Activated naive CD4-positive, alpha-beta T cell treated with anti-CD3 and anti-CD28 coated beads, Interleukin-2, amount 50 U/mL, for 72 hours (primary cell): ENCODE measurements at places on chromosomes 12 and 14.

DNA sequence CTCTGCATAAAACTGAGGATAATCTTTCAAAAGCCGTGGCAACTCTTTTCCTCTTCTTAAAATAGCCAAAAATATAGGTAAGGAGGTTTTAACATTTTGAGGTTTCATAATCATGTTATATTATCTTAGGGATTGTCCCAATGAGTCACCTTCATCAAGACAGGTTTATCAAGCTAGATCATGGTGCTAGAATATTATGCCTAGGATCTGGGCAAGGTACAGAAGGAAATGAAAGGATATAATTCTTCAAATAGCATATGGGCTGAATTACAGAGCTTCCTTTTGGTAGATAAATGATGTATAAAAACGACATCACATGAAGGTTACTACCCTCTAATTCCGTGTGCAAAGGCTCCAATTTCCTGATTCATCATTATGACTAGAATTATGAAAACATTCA, 28.6 kb upstream of the TBC1D15 start:
- no peak for DNase-seq

DNA sequence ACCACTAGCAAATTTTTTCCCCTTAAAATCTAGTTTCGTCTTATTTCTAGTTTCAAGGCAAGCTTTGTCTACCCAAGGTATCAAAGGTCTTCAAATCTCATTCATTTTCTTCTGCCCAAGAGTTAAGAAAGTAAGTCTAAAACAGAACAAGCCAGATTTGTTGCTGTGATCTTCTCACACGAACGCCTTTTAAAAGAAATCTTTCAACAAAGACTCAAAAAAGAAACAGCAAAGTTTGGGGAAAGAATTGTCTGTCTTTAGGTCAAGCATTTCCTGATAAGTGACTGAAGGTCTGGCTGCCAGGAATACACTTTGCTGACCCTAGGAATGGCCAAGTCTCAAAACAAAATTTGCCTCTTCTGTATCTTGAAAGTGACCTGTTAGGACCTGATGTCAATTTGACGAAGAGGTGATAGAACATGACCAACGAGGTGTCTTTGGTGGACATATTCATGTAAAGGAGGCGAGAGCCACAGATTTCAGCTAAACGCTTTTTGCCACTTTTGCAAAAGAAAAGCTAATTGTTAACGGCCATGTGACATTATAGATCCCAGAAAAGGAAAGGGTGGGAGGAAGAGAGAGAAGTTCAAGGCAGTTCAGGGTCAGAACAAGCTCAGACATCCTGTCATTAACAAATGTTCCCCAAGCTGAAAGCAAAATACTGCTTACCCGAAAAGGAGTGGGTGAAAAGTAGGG, 1.7 kb downstream of the CDK17 start:
- DNase-seq, result no peak

DNA sequence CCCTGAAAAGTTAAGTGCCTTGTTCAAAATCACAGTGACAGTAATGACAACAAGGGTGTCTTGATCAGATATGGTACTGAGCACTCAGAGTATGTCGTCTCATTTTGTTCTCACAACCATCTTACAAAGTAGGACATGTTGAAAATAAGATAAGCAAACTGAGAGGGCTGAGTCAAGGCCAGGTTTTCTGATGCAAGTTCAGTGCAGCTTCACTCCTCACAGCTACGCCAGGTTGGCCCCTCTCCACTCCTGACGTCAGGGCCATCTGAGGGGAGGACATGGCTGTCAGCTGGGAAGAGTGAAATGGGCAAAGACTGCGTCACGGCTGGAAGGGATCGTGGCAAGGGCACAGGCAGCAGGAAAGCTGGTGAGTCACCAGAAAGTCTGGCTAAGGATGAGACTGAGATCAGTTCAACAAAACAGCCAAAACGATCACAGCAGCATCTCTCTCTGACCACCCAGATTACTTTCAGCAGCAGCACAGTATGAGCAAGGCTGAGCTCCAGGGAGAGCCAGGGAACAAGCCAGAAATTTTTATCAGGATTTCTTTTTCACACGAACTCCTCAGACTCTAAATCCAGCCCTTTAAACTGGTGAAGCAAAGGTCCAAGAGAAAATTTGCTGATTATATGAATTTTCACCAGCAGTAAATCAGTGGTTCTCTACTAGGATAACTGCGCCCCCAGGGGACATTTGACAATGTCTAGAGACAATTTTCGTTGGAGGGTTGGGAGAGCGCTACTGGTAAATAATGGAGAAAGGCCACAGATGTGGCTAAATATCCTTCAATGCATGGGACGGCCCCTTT, 297.9 kb upstream of the AMIGO2 start:
- DNase-seq, result no peak

DNA sequence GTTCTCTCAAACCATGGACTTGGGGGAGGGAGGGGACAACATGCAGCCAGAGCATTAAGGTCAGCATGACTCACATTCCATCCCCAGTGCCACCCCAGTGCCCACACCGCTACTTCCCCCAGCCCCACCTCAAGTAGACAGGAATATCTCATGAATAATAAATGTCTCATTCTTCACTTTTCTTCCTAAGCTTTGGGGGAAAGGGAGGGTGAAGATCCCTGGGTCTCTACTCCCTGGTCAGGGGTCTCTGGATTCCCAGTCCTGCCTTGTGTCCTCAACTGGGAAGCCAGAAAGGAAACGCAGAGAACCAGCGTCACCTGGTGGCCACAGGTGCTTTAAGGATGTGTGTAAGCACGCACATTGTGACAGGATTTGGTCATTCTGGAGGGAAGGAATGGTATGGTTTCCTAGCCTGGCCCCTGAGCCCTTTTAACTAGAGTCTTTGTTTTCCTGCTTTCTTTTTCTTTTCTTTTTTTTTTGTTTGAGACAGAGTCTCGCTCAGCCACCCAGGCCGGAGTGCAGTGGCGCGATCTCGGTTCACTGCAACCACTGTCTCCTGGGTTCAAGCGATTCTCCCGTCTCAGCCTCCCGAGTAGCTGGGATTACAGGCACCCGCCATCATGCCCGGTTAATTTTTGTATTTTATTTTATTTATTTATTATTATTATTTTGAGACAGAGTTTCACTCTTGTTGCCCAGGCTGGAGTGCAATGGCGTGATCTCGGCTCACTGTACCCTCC, 3.4 kb downstream of the GPR84 start:
- peak; percentile 63 for DNase-seq

GRCh38 chr12:121804417-121805111, 755 bp downstream of the SETD1B start:
- no peak for DNase-seq

GRCh38 chr12:87676731-87677130, 352.5 kb downstream of the C12orf50 start:
- DNase-seq, result no peak

- peak; percentile 92 for DNase-seq
Observed at GRCh38 chr14:105065280-105066228, at the start of gene GPR132. Gene GPR132, minus strand, starts transcription at chr14:105065430. Its CDS starts 10,010 bp downstream, at chr14:105055420.

DNA sequence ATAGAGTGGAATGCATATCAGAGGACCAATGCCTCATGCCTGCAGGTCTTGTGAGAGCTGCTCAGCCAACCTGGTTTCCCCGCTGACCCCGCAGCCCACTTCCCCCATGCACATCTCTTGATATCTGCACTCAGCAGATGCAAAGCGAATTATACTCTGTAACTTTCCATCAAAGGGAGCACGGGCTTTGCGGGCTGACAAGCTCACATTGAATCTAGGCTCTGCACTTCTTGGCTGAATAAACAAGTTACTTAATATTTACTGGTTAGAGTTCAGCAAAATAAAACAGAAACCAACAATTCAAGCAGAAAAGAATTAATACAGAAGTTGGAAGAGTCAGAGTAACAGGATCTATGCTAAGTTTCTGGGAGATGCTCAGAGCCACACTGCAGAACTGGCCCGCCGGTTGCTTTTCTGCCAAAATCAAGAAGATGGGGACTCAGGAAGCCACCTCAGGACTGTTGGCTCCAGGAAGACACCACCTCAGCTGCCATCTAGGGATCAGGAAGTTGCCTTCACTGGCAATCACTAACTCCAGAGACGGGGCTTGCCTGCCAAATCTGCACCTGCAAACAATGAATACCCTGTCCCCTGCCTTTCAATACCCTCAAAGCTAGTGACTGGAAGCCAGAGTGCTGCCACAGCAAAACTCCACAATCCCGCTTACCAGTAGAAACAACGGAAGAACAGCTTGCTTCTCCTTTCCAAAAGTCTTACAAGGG, 46.5 kb downstream of the NR1H4 start:
- no peak for DNase-seq

- DNase-seq, result no peak
Observed at GRCh38 chr14:59244581-59244980, 56.1 kb downstream of the DAAM1 start.

GRCh38 chr12:18703321-18703720, 34.5 kb downstream of the PLCZ1 start:
- DNase-seq, result no peak

DNA sequence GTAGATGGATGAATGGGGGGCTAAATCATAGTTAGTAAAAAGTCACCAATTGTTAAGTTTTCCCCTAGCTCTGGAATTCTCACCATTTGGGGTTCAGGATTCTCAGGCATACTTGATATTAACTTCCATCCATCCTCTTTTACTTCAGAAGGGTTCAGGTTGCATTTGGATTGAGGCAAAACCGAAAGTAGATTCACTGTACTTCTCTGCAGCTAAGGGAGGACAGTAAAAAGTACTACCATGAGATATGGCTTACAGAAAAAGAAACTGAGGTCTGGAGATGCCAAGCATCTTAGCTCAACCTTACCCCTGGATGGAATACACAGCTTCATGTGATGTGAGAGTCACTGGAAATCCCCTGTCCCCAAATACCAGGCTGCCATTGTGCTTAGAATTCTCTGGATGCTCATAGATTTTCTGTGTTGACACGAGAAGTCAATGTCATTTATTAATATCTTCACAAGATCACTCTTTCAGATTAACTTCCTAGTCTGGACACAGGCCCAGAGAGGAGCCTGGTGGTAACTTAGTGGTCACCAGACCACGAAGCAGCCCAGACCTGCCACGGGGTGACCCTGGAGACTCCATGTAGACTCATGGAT, 87.1 kb downstream of the SSPN start:
- DNase-seq, result no peak

DNA sequence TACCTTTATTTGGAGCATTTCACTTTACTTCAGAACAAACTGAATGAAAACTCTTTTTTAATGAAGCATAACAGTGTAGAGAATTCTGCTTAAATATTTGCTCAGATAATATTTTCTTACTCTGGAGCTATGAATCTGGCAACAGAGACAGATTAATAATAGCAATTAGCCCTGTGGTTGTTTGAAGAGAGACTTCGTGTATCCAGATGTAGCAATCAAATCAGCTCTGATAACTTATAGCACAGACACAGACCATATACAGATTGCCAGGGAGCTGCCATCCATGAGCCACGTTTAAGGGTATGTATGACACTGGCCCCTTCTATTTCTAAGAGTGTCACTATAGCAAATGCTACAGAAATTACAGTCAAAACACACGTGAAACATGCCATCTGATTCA, 146.6 kb downstream of the EXOC5 start:
- no peak for DNase-seq

DNA sequence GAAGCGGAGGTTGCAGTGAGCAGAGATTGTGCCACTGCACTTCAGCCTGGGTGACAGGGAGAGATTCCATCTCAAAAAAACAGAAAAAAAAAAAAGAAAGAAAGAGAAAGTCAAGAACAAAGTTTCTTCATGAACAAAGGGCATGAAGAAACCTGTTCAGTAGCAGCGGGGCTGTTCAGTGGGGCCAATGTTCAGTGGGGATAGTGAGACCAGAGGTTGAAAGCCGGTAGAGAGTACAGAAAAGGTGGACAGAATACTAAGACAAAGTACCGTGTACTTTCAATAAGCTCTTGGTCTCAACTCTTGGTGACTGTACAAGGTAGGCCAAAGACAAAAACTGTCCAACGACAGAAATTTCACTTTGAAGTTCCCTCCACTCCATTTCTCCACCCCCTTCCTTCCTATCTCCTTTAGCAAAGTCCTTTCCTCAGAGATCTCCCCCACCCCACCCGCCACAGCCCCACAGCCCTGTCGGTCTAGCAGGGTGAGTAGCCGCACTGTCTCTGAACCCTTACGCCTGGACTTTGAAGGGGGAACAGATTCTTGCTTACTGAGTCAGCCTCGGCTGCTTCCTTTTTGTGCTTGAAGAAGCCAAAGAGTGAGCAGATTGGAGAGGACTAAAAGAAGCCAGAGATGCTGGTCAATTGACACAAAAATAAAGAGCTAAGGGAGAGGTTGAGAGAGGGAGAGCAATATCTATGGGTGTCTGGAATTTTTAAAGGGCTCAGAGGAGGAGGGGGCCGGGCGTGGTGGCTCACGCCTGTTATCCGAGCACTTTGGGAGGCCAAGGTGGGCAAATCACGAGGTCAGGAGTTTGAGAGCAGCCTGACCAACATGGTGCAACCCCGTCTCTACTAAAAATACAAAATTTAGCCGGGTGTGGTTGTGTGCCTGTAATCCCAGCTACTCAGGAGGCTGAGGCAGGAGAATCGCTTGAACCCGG, 44.2 kb upstream of the FOS start:
- no peak for DNase-seq

- no peak for DNase-seq
Observed at GRCh38 chr14:63435838-63436237, 107.3 kb downstream of the PPP2R5E start.

DNA sequence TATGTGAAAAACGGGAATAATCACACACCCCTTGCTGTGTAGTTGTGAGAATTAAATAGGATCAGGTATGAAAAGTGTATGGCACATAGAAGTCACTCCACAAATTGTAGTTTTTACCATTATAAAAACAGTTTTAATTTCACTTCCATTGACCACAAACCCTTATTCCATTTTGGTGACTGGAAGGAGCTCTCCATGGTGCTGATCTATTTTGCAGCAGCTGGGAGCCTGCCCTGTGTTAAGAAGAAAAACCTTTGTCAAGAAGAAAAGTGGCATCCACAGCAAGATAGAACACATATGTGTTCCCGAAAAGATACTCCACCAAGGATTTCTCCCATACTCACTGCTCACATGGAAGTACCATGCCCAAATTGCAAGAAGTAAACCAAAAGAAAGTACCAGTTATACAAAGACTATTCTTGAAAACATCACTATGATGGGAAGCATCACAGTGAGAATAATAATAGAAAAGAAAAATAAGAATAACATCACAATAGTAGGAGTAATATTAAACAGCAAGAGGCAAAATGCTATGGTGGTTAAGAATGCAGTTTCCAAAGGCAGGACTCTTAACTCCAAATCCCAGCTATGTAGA, 58.7 kb downstream of the TUNAR start:
- DNase-seq, result no peak

DNA sequence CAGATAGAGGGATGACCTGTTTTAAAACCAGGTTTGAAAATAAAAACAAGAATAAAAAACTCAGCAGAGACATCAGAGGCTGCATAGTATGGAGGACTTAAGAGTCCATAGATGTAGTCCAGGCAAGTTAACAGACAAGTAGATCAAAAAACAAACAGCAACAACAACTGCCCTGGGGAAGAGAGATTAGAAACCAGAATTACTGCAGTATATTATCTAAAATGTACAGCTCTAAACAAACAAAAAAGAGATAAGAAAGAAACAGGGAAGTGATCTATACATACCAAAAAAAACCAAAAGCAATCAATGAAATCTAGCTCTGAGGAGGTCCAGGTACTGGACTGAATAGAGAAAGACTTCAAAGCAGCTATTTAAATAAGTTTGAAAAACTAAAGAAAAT, 48.8 kb downstream of the ACSM4 start:
- no peak for DNase-seq
